ENCODE measurements at places on chromosomes 3 and 15. TPM values are rescaled to one million over a fixed set of nuclear protein-coding genes. Genes with fewer than 3 reads are reported as not detected.

CPA3 gene
- total RNA-seq: 1.5 TPM

C3orf70 gene
- 1.8 TPM for total RNA-seq

ZFYVE19 gene
- 28.7 TPM for total RNA-seq

OR5H6 gene
- not detected for total RNA-seq

WDR5B gene
- 2.1 TPM for total RNA-seq

Measured in bladder microvascular endothelial cell (primary cell).